A172 (cell line): ENCODE measurements at places on chromosomes 7 and 10.

GRCh38 chr7:66301249-66301648 lies 96.1 kb downstream of the TPST1 start:
- DNase-seq = no peak

DNA sequence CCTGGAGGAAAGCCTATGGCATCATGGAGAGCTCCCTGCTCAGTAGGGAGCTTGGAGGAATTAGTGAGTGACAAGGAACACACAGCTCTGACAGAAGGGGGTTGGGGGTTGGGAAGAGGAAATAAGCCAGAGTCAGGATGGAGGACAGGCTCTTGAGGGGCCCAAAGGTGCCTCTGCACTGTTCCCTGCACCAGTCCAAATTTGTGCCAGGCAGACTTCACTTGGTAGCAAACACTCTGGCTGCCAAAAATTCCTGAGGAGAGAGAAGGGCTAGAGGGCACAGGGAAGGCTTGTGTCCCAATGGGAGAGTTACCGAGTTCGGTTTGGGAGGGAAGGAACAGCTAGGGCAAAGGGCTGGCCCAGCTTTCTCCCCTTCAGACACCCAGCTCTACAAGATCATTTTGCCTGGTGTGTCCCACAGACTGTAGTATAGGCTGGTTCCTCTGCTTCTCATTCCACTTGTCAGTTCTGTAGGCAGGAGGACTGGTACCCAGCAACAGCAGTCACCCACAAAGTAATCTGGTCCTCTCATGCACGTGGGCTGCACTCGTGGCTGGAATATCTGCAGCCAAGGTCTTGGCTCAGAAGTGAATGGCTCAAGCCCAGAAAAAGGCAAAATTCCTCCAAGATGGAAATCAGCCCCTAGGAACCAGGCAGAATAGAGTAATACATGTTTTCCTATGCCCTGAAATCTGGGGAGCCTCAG lies 8.0 kb upstream of the KCNIP2 start:
- no peak for DNase-seq

DNA sequence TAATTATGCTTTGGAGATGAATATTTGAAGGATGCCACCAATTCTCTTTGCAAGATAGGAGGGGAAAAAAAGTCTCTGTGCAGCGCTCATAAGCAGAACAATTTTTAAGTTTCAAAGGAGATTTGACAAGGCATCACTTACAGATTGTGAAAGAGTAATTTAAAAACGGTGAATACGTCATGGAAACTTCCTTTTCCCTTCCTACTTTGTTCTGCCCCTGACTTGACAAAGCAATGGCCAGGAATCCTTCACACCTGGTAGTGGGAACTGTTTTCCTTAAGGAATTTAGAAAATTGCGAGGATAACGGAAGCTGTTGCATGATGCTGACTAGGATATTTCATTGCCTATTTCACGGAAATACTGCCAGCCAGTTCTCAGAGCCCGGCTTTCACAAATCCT lies 16.7 kb downstream of the FAM107B start:
- no peak for DNase-seq

GRCh38 chr7:132419542-132419941 lies 156.7 kb downstream of the PLXNA4 start:
- DNase-seq = no peak

DNA sequence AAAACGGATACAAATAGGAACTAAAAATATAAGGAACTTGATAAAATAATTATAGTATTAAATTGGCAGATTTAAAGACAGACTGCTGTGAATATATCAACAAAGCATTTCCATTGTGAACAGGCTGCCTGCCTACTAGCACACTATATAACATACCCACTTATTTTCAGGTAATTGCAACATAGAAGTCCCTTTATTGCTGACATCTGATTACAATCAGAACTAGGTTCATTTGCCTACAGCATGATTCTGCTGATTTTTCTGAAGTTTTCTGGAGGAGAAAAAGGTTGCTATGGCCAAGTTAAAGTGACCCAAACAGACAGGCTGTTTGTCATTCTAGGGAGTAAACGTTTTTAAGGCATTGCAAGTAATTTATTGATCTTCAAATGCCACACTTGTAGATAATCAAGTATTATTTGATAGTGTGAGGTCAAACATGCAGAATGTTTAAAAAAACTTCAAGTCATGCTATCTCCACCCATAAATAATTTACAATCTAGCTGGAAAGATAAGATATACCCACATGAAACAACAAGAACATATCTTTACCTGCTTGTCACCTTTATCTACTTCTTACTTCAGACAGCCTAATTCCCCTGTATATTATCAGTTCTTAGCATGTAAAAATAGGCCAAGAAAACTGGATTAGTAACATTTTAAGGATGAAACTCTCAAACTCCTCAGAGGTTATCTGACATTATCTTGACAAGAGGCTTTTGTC lies 40.5 kb downstream of the MTPN start:
- no peak for DNase-seq

GRCh38 chr7:25857376-25858067 lies 294.5 kb upstream of the NFE2L3 start:
- DNase-seq = peak; percentile 37

- DNase-seq = peak; percentile 39
These were observed 844 bp downstream of the FBXW4 start for GRCh38 chr10:101693978-101694673.

DNA sequence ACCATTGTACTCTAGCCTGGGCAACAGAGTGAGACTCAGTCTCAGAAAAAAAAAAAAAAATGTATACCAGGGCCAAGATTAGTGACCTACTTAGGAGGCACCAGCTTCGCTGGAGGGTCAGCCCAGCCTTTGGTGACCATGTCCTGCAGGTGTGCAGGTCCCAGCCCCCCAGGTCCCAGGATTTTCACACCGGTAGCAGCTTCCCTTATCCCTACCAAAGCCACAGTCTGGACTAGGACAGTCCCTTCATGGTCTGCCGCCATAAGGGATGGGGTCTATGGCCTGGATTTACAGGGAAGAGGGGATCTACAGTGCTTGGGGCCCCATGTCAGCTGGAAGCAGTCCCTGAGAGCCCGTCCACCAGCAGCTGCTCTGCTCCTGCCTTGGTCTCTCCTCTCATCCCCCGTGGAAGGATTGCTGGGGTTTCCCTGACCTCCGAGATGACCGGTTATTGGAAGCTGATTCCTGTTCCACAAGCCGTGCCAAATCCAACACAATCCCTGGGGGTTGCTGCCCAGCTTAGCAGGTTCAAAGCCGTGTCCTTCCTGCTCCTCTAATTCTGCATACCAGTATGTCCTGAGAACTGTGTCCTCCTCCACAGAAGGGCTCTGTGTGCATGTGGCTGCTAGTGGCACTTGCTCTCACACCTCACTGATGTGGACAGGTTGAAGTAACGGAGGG lies 11.0 kb upstream of the NDUFB2 start:
- no peak for DNase-seq

GRCh38 chr10:104488439-104488832 lies 134.8 kb downstream of the CFAP58 start:
- no peak for DNase-seq

GRCh38 chr7:89023206-89023605 lies 227.7 kb upstream of the TEX47 start:
- no peak for DNase-seq

GRCh38 chr7:32892521-32893206 lies 1.1 kb upstream of the KBTBD2 start:
- DNase-seq = peak; percentile 63

DNA sequence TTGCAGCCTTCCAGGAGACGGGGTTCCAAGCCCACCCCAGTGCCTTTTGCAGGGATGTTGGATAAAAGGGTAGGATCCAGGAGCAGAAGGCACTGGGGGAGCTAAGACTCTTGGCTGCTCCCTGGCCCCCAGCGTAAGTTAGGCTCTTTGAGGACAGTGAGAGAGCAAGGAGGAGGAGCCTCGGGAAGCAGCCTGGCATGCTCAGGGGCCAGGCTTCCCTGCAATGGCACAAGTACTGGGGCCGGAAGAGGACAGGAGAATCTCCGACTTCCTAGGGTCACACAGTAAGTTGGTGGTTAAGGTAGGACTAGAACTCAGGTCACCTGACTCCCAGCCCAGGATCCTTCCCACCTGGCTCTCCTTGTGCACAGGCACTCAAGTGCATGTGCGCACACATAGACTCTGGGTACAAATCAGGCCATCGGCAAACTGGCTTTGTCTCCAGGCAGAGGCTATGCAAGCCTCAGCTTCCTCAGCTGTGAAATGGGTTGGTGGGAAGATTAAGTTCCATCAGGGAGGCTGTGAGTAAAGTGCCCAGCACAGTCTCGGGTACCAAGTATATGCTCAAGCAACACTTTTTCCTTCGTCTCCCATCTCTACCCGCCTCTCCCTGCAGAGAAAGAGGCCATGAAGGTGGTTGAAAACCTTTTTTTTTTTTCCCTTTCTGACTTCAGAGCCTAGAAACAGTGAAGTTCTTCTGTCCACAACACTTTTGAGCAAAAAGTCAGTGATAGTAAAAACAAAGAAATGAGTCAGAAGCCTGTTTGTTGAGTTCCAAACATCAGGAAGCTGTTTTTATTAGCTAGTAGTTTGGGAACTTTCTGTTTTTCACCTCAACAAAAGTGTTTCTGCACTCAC lies 79.1 kb downstream of the NEURL1 start:
- no peak for DNase-seq

- no peak for DNase-seq
These were observed 43.5 kb downstream of the CLEC2L start for GRCh38 chr7:139566736-139567646.

DNA sequence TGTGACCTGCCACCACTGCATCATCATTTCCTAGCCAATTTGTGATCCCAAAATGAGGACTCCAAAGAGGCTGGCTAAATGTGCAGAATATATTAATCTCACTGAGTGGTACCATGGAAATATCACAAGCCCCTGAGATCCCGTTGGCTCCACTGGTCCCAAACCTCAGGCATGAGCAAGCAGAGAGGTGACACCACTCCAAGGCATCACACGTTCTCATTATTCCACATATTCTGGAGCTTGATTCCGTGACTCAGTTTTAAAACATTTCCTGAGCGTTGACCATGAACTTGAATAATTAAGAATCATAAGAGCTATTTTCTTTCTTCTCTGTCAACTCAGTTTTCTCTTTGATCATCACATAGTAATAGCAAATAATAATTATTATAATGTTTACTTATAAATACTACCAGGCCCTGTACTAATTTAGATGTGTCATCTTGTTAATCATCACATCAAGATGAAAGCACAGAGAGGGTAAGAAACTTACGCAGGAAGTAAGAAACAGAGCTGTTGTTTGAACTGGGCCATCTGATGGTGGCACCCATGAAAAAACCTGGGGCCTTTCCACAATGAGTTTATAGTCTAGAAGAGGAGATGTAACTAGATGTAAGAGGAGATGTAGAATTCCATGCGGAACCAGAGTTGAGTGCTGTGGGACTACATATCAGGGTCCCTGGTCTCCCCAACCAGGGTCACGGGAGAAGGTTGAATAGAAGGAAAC lies 3.5 kb downstream of the APBB1IP start:
- DNase-seq = peak; percentile 64

DNA sequence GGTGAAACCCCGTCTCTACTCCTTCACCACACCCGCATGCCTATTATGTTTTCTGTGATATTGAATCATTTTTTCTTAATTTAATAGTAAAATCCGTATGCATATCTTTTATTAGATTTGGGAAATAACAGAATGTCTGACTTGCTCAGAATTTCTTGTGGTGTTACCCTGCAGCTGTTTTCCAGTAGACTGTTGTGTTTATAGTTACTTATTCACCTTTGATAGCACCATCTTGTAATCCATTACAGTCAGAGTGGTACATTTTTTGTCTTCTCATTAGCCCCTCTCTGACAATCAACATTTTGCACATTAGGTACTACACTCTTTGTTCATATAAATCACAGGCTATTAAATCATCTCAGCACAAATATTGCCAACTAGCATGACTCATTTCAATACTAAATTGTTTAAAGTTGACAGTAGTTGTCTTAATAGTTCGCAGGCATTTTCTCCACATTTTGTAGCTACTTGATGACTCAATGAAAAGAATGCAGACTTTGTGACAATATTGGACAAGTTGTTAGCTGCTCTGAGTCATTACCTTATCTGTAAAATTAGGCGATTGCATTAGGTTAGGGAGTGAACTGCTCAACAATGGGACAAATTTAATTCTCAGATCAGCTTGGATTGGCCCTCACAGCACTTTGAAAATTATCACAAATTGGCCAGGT lies 17.8 kb upstream of the SLC16A12 start:
- DNase-seq = peak; percentile 99

DNA sequence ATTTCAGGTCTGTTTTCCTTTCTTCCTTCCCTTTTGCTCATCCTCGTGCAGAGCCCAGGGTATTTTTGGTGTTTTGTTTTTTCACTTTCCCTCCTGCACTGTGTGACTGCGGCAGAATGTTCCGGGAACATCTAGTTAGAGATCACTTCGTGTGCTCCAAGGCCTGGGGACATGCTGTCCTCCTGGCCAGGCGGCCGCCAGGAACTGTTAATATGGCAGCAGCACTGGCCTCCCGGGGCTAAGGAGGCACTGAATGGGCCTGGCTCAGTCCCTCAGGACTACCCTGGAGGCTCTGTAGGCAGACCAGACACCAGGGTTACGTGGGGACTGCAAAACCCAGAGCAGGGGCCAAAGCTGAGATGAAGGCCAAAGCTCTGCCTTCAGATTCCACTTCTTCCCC lies 43.1 kb upstream of the TCF7L2 start:
- no peak for DNase-seq

DNA sequence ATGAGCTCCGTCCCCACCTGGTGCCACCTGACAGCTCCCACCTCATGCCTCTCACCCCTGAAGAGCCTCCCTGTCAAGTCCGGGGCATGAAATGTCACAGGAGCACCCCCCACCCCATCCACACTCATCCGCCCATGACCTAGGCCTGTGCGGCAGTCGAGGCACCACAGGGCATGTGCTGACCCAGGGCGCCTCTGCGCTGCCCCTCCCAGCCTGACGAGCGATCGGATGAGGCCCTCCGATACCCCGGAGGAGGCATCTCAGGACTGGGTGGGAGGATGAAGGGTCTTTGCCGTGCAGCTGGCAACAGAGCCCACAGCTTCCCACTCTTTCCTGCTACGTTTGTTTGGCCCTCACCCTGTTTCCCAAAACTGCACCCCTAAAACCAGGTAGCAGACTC lies 184.4 kb upstream of the TCERG1L start:
- no peak for DNase-seq

- DNase-seq = no peak
These were observed 271.1 kb downstream of the SNX13 start for GRCh38 chr7:17669204-17669603.

GRCh38 chr10:101545898-101546297 lies 42.2 kb downstream of the POLL start:
- no peak for DNase-seq

DNA sequence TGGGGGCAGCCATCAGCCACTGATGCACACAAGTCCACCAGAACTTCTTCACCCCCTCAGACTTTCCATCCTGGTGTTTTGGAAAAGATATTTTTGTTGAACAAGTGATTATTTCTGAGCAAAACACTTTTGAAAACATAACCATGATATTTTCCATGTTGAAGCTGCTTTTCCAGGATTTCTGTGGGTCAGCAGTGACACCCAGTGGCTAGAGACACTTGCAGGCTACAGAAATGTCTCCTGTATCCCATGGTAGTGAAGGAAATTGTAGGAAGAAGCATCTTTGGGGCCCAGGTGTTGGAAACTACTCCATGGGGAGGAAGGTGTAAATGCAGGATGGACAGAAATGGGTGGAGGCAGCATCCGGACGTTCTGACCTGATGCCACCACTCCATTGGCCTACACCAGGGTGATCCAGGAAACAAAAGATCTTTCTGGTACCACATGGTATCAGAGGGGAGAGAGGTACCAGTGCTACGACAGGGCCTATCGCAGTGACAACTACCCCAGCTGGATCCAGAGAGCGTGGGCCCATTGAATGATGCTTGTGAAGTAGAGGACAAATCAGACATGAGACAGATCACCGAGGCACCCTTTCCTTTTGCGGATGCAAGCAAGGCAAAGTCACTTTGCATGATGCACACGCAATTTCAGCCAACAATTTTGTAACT lies 111.7 kb upstream of the COBL start:
- DNase-seq = peak; percentile 10
